ENCODE measurements at places on chromosomes 11 and 22. TPM values are rescaled to one million over a fixed set of nuclear protein-coding genes. Genes with fewer than 3 reads are reported as not detected.

The CCT8L2 gene
- total RNA-seq = not detected

The APOA4 gene
- not detected for total RNA-seq

The UCP2 gene
- total RNA-seq = 429 TPM

The KDM4E gene
- not detected for total RNA-seq

The ARFGAP3 gene
- 45.2 TPM for total RNA-seq

DNA sequence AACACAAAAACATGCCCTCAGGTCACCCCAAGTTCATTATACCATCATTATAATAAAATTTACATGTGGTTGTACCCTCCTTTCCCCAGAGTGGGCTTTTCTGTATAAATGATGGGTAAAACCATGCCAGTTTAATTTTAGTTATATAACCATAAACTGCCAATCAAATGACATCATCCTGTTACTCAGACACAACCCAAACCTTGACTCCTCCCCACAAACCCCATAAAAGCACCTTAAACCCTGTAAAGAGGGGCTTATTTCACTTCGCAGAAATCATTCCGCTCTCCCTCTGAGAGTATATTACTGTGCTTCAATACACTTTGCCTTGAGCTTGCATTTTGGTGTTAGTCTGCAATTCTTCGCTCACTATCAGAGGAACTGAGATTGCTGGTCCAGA, 5.5 kb upstream of the APOL3 start:
- H3K4me3 ChIP-seq = no peak overlapping the region
- H3K36me3 ChIP-seq = peaks cover 4% of the 10 kb centered on the region
- no peak for DNase-seq
- peaks cover 39% of the 10 kb centered on the region for H3K4me1 ChIP-seq
- H3K27me3 ChIP-seq = peaks cover 3% of the 10 kb centered on the region

- H3K36me3 ChIP-seq = peaks cover 2% of the 10 kb centered on the region
- peak overlapping the region; percentile 95 for H3K27ac ChIP-seq
- H3K27me3 ChIP-seq = no peaks in the 10 kb centered on the region
- H3K4me1 ChIP-seq = peaks cover 34% of the 10 kb centered on the region
- H3K4me3 ChIP-seq = peak overlapping the region; percentile 84
Measured at GRCh38 chr22:46054091-46055073, 77.4 kb upstream of the WNT7B start.

DNA sequence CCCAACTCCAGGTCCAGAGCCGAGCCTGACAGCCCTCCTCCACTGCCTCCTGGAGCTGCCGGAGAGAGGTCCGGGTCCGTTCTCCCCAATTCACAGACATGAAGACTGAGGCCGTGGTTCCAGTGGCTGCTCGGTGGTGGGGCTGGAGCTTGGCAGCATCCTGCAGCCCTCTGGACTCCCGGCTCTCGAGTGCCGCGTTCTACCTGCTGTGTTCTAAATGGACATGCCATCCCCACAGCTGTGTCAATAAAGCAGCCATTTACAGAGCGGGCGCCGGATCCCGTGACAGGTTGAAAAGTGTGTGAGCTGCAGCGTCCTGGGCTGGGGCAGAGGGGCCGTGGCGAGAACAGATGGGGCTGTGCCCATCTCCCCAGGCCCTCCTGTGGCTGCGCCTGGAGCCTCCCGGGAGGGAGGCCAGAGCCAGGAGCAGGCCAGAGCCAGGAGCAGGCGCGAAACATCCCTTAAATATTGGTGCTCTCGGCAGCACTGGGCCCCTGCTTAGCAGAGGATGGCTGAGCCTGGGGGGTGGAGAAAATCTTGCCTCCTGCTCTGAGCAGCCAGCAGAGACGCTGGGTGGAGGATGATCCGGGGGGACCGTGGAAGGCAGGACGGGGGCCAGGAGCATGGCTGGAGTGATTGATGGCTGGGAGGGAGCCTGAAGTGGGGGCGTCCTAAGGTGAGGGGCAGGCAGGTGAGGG, 46.2 kb downstream of the FLRT1 start:
- H3K36me3 ChIP-seq = no peaks in the 10 kb centered on the region
- H3K27me3 ChIP-seq = no peaks in the 10 kb centered on the region
- H3K4me1 ChIP-seq = no peaks in the 10 kb centered on the region
- H3K4me3 ChIP-seq = no peak overlapping the region
- no peak for DNase-seq
- H3K27ac ChIP-seq = no peak overlapping the region

DNA sequence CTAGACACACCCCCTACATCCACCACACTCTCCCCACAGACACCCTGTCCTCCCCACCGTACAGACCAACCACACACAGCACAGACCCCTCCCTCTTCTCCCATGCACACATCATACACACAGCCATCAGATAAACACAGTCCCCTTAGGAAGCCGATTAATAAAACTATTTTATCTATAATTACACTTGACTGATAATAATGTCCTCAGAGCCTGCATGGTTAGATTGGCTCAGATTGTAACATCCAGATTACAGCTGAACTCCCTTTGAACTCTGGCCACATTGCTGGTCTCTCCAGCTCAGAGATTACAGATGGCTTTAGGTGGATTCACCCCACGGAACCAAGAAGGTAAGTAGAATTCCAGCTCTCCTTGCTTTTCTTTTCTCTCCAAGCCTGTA, 9.5 kb upstream of the ELF5 start:
- no peaks in the 10 kb centered on the region for H3K4me1 ChIP-seq
- no peak overlapping the region for H3K27ac ChIP-seq
- DNase-seq = no peak
- H3K27me3 ChIP-seq = peaks cover 1% of the 10 kb centered on the region

- H3K27ac ChIP-seq = no peak overlapping the region
- peaks cover 50% of the 10 kb centered on the region for H3K36me3 ChIP-seq
- peaks cover 8% of the 10 kb centered on the region for H3K4me1 ChIP-seq
Measured at GRCh38 chr11:111836162-111836561, 35.2 kb downstream of the ALG9 start.

DNA sequence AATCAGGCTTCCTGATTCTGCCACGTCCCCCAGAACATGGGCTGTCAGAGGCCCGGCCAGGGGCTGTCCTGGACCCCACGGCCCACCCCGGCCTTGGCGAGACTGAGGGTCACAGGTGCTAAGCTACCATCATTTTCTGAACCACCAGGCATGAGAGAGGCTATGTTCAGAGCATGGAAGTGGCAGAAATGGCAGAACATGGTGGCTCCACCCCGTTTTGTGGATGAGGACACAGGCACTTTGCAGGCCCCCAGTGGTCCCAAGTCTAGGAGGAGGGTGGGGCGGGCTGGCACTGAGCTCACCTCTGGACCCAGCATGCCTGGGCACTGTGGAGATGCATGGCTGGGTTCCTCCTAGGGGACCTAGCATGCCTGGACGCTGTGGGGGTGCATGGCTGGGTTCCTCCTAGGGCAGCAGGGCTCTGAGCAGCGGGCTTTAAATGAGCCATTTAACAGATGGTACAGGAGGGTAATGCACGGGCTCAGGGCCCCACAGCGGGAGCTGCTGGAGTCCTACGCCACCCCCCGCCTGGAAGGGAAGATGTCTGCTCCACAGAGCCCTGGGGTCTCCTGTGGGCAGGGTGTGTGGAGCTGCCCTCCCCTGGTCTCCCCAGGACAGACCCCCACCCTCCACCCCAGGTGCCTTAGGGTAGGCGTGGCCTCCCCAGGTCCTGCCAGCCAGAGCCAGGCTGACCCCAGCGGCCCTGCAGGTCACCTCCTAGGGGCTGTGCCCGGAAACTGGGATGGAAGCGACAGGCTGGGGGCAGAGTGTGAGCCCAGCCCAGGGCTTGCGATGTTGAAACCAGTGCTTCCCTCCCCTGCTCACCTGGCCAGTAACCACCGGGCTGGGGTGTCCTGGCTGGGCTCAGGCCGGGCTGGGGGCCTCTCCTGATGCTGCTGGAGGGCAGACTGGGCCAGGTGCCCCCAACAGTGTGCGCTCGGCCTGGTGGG, 6.1 kb upstream of the MUC5AC start:
- DNase-seq = no peak
- H3K4me3 ChIP-seq = no peak overlapping the region
- H3K27me3 ChIP-seq = peaks cover 5% of the 10 kb centered on the region
- no peaks in the 10 kb centered on the region for H3K36me3 ChIP-seq
- H3K4me1 ChIP-seq = peaks cover 2% of the 10 kb centered on the region

All from activated T-helper 2 cell treated with anti-CD3 and anti-CD28 coated beads, Interferon-gamma antibody, Interleukin-2, Interleukin-4, amounts not matched to agents 10 μg/mL and 5 μg/mL and 100 μg/mL, durations not matched to agents 14 hours and 24 hours and 36 hours (primary cell).